ENCODE measurements at places on chromosomes 12 and 14.

DNA sequence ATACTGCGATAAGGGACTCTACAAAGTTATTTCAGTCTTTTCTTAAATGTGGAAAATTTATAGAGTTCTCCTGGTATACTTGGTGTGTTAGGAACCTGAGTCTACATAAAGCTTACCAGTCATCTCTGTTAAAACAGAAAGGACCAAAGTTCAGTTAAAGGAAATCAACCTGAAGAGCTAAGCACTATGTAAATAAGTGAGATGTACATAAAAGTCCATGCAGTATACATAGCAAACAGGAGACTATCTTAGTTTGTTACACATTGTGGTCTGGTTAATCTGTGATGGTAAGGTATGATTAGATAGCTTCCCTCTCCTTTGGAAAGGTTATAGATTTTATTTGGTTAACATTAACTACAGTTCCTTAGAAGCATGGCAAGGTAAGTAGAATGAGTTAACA is 75.9 kb downstream of the ATP2B1 start:
- no peak for DNase-seq

DNA sequence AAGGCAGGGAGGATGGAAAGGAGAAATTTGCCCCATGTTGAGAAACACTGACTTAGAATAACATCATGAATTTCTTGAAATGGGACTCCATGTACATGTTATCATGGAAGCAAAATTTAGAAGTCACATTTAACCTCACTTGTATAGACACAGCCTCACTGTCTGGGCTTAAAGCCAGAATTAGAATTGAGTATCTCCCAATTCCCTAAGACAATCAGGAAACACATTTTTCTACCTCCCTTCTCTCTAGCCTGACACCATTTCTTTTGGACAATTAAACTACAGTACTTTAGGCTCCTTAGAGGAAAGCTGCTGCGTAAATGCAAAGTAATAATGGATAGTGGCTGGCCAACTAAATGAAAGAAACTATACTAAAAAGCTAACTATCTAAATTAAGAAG is 795.5 kb downstream of the C12orf50 start:
- DNase-seq, result peak; percentile 54

DNA sequence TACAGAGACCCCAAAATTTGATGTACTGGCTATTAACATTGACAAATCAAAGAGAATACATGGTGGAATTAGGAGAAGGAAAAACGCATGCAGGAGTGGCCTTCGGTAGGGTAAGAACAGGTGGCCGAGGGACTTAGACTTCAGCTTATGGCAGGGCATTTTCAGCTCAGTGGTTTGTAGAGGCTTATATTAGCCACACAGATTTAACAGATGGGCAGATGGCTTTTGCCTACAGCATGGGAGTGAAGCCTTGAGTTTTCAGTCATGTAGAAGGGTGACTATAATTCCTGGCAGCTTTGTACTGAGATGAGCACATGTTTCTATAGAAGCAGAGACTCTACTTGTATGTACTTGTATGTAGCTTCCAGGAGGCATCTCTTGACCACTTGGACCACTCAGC is 40.9 kb upstream of the PLEKHA5 start:
- no peak for DNase-seq

DNA sequence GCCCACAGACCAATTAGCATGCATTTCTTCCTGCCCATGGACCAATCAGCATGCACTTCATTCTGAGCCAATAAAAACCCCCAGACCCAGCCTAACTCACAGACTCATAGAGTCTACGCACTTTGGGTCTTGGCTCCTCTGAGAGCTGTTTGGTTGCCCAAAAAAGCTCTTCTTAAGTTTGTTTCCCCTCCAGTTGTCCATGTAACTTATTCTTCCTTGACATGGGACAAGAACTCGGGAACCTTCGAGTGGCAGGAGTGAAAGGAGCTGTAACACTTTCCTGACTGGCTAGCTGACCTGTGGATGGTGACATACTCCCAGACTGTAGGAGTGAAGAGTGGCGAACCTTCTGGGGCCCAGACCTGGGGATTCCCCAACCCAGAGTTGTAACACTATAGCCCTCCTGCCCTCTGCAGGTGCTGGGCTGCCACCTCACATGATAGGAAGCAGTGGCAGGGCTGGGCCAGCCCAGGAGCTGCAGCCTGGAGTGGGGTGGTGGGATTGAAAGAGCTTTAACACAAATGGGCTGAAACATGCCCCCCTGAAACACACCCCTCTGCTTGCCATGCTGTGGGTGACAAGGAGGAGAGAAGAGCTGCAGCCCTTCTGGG is 4.4 kb upstream of the BTBD7 start:
- no peak for DNase-seq

GRCh38 chr14:97120611-97121031 is 323.4 kb downstream of the VRK1 start:
- DNase-seq, result no peak

DNA sequence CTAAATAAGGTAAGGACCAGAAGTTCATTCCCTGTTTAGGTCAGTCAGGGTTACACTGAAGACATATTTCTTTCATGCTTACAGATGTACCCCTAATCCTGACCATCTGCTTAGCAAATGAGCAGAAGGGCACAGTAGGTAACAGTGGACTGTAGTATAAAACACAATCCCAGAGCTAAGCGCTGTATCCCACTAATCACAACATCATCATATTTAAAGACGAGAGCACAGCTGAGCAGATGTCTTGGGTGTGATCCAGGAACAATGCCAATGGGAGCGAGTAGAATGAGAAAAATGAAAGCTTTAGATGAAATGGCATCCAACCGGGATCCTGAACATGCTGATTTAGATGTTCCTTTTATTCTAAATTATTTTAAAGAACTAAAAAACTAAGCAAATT is 213.4 kb downstream of the CCER1 start:
- no peak for DNase-seq

DNA sequence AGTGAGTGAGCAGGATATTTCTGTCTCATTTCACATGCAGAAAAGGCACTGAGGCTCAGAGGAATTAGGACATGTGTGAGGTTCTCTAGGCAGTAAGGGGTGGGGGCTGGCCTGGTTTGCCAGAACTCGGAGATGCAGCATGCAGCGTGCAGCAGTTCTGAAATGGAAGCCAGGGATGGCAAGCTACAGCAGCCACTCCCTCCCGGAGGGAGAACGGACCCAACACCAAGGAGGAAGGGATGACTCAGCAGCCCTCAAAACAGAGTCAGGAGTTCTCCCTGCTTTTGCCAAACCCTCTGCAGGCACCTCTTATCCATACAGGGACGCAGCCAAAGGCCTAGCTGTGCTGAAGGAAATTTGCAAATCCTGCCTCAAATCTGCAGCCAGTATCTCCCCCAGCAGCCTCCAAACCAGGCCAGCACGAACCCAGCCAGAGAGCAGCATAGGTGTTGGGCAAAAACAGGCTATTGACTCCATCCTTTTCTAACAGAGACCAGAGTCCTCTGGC is 10.3 kb upstream of the SERPINA3 start:
- peak; percentile 98 for DNase-seq

DNA sequence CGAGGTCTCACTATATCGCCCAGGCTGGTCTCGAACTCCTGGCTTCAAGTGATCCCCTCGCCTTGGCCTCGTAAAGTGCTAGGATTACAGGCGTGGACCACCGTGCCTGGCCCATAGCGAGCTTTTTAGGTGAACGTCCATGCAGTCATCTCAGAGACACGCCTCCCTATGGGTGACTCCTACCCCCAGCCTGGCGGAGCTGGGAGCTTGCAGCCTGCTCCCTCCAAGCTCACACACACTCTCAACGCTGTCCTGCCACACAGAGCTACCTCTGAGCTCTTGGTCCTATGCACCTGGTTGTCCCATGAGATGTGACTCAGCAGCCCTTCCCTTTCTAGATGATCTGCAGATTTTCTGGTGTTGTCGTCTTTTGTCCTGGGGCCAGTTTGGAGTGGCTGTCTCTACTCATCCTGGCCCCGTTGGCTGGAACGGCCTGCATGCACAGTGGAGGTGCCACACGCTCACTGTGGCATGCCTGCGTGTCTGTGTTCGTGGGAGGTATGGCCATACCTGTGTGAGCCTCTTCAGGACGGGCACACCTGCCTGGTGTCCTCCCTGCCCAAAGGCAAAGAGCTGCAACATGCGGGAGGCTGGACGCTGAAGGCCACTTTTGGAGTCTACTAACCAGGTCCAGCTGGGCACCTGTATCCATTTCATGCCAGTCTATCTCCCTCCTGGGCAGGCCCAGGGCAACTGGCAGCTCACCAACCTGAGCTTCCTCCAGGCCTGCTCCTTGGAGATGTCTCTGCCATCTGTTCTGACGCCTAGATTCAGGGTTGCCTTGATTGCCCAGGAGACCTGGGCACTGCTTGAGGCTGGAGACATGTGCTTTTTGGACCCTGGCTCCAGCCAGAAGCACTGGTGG is 18.1 kb downstream of the CABP1 start:
- DNase-seq, result no peak

DNA sequence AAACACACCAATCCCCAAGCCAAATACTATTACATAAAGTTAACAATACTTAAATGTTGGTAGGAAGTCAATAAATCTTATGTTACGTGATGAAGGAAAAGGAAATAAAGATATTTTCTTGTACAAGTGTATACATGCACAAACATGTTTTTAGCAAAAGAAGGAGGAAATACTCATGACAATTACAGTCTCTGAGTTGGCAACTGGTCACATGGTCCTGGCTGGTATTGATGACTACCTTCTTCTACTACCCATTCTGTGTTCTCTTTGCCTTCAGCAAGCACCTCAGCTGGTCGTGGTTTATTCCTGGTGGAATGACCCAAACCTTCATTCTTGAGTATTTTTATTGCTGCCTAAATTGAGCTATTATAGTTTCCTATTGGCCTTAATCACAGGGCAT is 84.8 kb downstream of the PLBD1 start:
- DNase-seq, result no peak

GRCh38 chr14:20578325-20578724 is 9.5 kb downstream of the RNASE11 start:
- DNase-seq, result no peak

GRCh38 chr12:130973109-130973508 is 19.4 kb downstream of the ADGRD1 start:
- no peak for DNase-seq

GRCh38 chr14:52402812-52403526 is 88.9 kb downstream of the PTGER2 start:
- DNase-seq, result peak; percentile 66

GRCh38 chr12:10853776-10854175 is 4.5 kb upstream of the PRR4 start:
- DNase-seq, result no peak

DNA sequence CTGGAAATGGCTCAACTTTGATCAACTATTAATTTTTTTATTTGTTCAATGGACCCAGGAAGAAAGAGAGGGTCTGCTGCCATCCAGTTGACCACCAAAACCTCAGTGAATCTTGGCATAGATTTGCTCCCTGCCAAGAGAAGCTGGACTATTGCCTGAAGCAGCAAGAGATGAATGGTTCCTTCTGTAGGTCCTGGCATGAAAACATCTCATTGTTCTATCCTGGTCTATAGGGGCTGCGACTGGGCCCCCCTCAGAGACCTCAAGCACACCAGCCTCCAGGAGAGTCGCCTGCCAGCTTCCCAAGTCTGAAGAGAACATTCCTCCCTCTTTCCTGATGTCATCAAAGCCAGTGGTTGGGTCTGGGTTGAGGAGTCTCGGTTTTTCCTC is 204.9 kb downstream of the TMX1 start:
- DNase-seq, result peak; percentile 67

Data from fibroblast of the aortic adventitia (primary cell).